ENCODE measurements at places on chromosomes 1 and 21.

DNA sequence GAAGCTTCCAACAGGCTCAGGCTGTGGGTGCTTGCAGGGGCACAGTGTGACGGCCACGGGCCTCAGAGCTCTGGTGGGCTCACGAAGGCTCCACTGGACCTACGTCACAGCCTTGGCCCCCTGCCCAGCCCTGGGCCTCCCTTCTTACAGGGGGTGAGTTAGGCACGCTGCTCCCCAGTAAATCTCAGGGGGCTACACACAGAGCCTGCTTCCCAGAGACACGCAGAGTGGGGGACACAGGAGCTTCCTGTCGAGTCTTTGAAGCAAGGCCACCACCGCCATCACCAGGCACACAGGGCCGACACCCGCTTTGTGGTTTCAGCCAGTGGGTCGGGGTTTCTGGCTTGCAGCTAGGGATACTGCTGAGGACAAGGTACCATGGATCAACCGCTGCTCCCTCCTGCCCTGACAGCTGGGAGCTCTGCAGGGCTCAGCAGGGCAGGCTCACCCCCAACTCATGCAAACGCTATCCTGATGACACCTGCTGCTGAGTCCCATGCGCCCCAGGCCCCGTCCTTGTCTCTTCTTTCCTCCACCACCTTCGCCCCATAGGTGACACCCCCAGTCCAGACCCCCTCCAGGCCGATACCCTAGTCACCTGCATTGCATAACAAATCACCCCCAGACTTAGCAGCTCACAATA is 5.5 kb upstream of the CFAP410 start:
- no peak for DNase-seq

DNA sequence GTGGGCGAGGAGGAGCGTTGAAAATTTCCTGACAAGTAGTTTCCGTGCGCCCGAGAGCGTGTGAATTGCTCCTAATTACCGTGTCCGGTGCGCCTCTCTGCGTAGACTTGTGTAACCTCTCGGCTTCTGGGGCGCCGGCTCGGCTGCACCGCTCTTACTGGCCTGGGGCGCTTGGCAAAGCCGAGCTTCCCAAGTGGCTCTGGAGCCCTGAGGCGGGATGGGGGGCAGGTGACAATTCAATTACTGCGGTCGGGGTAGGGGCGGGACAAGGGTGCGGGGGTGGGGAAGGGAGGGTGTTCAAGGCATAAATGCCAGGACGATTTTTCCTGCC is 392 bp upstream of the DMRTA2 start:
- no peak for DNase-seq

GRCh38 chr1:29712284-29712651 is 475.9 kb downstream of the PTPRU start:
- no peak for DNase-seq

DNA sequence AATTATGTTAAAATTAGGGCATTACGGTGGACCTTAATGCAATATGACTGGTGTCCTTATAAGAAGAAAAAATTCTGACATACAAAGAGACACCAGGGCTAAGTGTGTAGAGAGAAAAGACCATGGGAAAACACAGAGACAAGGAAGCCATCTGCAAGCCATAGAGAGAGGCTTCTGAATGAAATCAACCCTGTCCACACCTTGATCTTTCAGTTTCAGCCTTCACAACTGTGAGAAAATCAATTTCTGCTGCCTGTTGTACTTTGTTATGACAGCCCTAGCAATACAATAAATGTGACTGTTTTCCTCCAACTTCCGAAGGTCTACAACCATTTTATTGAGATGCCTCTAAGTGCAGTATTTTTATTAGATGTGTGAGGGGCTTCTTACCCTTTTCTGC is 1407.2 kb downstream of the MRPL39 start:
- no peak for DNase-seq

DNA sequence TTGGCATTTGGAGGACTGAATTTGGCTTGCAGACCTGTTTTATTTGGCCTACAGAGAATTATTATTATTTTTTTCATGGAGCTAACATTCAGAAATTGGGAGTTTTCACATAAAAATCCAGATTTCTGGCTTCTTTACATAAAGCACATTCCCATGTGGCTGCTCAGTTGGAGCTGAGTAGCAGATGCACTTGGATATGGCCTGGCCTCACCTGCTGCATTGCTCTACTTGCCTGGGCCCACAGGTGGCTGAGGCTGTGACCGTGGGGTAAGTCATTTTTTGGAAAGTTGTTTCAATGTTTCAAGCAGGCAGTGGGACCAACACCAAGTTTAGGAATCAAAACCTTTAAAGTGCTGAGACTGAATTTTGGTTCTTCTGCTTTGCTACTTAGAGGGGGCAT is 56.7 kb downstream of the GADD45A start:
- DNase-seq, result no peak

- DNase-seq, result no peak
Measured at GRCh38 chr1:31208361-31208945, 31.2 kb downstream of the NKAIN1 start.

DNA sequence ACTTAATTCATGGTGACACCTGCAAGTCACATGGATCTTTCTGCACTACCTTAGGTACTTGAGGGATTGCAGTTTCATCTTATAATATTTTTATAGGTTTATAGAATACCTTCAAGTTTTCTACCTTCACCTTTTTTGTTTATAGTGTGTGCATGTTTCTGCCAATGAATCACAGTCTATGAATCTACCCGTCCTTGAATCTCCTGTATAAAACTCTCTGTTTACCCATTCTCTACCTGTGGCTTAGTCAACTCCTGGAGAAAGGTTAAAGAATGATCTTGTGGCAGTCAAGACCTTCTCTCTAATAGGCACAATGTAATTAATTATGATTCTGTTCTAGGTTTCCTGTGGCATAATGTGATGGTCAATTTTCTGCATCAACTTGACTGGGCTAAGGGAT is 3.2 kb upstream of the GSTM2 start:
- no peak for DNase-seq

DNA sequence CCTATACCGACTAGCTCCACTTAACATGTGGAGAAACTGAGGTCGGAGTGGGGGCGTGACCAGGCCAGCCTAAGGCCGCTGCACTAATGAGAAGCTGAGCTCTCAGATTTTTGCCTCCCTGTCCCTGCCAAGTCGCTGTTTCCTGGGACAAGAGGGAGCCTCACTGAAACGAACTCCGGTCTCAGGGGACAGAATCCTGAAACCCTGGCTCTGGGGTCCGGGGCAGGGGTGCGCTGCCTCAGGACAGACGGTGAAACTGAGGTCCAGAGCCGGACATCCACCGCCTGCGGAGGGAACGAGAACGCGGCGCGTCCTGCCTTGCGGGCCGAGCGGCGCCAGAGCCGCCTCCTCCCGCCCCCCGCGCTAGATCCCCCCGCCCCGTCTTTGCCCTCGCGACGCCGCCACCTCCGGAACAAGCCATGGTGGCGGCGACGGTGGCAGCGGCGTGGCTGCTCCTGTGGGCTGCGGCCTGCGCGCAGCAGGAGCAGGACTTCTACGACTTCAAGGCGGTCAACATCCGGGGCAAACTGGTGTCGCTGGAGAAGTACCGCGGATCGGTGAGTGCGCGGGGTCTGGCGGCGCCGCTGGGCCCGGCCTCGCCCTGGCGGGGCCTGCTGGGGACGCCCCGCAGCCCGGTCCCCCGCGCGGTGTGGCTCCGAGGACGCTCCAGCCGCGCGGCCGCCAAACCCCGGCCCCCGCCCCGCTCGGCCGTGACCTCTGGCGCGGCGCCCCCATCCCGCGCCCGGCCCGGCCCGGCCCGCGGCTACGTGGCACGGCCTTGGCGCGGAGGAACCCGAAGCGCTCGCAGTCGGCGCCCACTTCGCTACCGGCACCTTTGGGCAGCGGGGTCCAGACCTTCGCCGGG is at the start of gene GPX7:
GPX7 (plus strand) TSS at position 381 of the 865 bp plus-strand sequence; CDS start at position 420, 39 bp downstream.
- peak; percentile 52 for DNase-seq

DNA sequence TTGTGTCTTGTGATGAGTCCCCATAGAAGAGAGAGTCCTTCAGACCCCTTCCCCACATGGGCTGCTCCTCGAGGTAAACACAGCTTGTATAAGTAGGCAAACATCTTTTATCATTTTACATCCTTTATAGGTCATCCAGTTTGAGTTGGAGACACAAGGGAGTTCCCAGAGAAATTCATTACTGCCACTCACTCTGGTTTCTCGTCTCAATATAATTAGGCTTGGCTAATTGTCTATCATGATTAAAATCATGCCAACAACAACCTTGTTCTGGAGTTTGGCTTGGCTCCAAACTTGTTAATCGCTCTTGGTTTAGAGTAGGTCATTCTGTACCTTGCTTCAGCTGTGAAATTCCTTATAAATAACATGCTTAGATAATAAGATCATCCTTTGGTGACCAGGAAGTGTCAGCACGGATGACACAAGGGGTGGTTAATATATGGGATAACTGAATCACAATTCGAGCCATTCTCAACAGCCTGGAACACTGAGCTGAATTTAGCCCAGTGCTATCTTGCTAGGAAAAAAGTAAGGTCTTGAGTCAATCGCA is 70.7 kb upstream of the DAB1 start:
- no peak for DNase-seq

DNA sequence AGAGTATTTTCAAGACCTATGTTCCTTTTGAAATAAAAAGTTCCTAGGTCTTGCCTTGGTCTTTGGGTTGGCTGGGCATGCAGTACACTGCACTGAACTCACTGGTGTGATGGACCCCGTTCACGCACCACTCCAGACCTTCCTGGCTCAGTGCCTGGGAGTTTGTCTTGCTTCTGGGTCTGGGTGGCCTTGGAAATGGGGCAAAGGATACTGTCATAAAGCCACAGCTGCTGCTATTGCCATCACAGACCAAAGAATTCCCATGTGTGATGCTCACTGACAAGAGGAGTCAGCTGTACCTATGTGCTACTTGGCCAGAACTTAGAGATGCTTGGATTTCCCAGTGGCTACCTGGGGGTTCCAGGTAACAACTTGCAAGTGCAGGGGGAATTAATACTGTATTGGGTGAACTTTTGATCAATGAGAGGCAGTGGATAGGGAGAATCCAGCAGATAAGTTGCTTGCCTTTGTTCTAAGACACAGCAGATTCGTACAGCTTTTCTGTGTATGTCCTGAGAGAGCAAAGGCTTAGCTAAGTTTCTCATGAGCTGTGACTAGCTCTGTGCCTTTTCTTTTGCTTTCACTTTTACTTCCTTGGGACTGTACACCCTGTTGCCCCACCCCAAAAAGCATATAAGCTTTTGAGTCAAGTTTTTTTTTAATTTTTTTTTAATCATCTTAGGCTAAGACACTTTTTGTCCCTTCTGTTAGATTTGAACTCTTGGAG is 115.3 kb downstream of the RUNX1 start:
- DNase-seq, result no peak

Measured in glutamatergic neuron (in vitro differentiated cells).